ENCODE measurements at places on chromosomes 11 and 22.

GRCh38 chr11:127345819-127346459 is 345.4 kb upstream of the KIRREL3 start:
- no peak for DNase-seq

DNA sequence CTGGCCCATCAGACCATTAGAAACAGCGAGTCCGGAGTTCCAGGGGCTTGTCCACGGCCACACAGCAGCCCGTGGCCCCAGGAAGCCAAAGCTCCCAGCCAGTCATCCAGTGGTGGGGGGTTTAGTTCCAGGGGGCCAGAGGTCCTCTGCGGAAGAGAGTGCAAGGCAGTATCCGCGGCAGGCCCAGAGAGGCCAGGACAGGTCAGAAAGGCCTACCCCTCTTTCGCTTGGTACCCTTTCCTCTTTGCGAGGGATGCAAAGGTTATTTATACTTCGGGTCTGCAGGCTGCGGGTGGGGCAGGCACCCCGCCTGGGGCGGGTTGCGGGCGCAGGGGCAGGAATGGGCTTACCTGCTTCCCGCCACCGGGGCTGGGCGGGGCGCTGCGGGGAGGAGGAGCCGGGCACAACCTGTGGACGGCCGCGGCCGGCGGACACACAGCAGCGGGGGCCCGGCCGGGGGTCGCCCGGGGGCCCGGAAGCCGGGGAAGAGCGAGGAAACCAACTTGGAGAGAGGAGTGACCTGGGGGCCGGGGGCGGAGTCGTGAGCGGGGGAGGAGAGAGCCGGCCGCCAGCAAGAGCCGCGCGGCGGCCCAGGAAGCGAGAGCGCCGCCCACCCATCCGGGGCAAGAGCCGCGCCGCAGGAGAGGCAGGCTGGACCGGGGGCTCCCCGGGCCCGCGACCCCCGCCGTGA is at the start of gene SH3BP1:
TSS of gene SH3BP1 (plus strand) at position 600 of the 691 bp plus-strand sequence. CDS start 119 bp downstream, outside the sequence.
- no peak for DNase-seq

GRCh38 chr11:90434858-90435257 is 212.0 kb upstream of the CHORDC1 start:
- DNase-seq, result no peak

DNA sequence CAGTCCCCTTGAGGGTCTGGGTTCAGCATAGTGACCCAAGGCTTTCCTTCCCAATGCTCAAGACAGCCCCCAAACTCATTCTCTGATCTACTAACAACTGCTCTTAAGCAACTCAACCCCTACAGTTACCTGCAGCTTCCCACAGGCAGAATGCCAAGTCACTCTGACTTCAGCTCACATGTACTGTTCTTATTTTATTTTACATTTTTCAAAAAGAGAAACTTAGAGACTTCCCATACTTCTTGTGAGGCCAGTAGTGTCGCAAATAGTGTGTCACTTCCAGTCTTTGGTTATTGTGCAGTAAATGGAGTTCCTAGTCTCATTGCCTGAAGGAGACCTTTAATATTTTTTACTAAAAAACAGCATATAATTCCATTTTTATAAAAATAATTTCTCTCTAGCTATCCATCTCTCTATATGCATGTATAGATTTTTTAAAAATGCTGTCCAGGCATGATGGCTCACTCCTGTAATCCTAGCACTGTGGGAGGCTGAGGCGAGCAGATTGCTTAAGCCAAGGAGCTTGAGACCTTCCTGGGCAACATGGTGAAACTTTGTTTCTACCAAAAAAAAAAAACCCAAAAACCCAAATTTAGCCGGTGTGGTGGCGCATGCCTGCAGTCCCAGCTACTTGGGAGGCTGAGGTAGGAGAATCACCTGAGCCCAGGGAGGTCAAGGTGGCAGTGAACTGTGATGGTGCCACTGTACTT is 41.8 kb downstream of the ENTHD1 start:
- DNase-seq, result no peak

DNA sequence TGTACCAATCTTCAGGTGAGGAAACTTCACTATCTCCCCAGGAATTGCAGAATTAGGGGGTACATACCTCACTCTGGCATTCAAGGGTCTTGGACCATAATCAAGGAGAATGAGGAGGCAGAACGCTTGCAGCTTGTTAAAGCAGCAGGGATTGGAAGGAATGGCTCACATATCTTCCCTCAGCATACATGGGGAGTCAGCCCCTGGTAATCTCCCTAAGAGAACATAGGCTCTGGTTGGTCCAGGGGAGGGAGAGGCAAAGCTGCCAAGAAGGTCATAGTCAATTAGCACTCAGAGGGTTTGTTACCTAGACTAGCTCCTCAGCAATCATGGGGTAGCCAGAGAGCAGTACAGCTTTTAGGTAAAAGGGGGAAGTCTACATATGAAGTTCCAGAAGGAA is 256.8 kb downstream of the INSC start:
- DNase-seq, result no peak

- DNase-seq, result no peak
Measured at GRCh38 chr22:18136563-18137320, 13.2 kb upstream of the USP18 start.

- no peak for DNase-seq
Measured at GRCh38 chr11:44814881-44815592, 88.3 kb downstream of the TSPAN18 start.

GRCh38 chr22:48270731-48271130 is 1508.3 kb downstream of the TBC1D22A start:
- DNase-seq, result no peak

DNA sequence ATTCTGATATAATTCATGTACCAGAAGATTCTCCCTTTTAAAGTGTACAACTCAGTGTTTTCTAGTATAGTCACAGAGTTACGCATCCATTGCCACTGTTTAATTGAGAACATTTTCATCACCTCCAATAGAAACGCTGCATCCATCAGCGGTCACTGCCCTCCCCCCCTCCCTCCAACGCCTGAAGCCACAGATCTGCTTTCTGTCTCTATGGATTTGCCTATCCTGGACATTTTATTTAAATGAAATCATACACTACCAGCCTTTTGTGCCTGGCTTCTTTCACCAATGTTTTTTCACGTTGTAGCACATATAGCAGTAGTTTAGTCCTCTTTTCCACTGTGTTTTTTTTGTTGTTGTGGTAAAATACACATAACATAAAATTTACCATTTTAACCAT is 22.8 kb downstream of the TCP11L1 start:
- no peak for DNase-seq

DNA sequence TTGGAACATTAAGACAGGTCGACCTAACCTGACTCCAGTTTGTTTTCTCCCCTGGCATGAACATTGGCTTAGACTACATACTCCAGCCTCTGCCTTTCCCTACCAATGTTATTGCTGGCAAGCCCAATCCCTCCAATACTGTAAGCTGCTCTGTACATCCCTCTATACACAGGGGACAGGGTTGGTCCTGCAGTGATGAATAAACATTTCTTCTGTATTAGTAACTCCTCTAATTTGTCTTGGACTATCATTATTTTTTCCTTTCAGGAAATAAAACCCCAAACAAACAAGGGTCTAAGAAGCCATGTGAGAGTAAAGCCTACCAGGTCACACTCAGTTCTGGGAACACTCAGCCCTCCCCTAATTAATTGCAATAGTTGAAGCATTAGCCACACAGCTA is 35.1 kb upstream of the FJX1 start:
- no peak for DNase-seq

GRCh38 chr22:38032681-38033521 is 24.3 kb upstream of the PICK1 start:
- no peak for DNase-seq

DNA sequence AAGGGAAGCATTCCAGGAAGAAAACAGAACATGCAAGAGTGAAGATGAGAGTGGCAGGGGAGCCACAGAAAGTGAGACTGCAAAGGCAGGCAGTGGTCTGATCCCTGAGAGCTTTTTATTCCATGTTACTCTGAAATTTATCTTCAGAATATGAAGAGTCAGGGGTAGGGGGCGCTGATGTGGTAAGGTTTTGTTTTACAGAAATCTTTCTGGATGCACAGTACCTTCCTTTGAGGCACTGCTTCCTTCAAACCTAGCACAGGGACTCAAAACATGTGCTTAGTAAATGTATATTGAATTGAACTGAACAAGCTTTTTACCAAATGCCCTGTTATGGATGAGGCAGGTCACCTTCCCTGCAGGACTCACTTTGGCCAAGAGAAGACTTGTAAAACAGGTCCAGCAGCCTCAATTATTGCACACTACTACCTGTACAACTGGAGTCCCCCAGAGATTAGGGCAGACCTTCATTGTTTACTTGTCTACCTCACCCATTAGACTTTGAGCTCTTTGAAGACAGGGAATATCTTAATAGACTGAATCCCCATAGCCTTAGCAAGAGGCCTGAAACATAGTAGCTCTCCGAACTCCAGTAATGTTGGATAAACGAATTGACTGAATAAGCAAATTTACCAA is 2.2 kb downstream of the PAK1 start:
- DNase-seq, result no peak

GRCh38 chr11:120945042-120945441 is 78.9 kb upstream of the TBCEL start:
- no peak for DNase-seq

DNA sequence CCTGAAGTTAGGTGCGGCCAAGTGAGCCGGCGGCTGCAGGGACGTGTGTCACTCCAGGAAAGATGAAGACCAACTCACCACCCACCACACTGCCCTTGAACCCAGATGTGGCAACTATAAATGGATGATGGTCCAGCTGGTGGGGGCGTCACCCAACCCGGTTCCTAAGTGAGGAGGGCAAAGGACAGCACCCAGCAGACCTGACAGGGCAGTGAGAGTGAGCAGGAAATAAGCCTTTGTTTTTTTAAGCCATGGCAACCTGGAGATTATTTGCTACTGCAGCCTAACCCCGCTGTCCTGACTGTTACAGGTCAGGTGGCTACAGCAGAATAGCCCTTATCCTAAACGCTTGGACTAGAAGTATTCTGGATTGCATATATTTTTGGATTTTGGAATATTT is 228.9 kb downstream of the CTTN start:
- no peak for DNase-seq

GRCh38 chr11:15730263-15730994 is 615.7 kb downstream of the INSC start:
- no peak for DNase-seq

- DNase-seq, result no peak
Measured at GRCh38 chr11:73797457-73797856, 9.8 kb downstream of the MRPL48 start.

DNA sequence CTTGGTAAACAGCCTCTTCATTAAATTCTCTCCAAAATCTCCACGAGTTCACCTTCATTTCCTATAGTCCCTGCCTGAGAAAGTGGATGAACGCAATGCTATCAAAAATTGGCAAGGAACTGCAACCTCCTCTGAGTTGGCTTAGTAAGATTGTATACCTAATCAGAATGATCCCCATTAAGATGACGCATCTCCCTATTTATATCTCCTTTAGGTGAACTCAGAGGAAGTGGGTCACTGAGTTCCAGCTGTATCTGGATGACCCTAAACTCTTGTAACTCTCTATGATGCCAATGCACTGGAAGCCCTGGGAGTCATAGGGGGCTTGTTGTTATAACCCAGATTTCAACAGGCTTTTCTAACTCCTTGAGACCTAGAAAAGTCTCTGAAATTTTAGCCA is 48.2 kb downstream of the OR10A6 start:
- DNase-seq, result no peak

DNA sequence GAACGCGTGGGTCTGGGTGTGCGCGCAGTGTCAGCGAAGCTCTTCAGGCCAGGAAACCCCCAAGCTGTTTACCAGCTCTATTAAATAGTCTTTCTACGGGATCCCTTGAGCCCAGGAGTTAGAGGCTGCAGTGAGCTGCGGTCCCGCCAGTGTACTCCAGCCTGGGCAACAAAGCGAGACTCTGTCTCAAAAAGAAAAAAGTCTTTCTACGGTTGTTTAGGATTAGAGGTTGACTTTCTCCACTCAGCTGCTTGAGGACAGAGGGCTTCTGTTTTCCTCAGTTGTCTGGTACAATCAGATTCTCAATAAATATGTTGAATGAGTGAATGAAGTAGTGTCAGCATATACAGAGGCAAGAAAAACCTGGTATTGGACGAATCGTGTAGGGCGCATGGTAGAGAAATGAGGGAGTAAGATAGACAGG is 619 bp downstream of the SART1 start:
- DNase-seq, result no peak

DNA sequence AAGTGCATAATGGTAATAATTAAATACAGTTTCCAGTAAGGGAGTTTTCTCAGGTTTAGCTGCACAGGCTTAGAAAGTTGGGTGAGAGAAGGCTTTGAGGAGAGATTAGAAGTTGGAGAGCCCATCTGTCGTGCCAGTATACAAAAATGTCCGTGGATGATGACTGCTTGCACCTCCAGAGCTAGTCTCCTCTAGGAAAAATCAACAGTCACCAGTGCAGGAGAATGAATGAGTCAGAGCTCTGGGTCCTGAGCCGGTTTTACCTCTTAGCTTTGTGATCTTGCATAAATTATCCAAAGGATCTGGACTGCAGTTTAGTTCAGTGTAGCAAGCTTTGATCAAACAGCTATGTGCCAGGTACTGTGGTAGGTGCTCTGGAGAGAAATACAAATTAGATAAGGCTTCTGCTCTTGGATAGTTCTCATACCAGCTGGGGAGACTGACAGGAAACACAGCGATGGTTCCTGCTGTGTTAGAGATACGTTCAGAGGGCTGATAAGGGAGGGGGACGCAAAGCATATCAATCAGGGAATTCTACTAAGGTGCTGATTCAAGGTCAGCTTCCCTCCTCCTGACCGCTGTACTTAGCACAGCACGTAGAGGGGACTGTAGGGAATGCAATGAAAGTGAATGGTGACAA is 125.9 kb downstream of the TEAD1 start:
- DNase-seq, result no peak

DNA sequence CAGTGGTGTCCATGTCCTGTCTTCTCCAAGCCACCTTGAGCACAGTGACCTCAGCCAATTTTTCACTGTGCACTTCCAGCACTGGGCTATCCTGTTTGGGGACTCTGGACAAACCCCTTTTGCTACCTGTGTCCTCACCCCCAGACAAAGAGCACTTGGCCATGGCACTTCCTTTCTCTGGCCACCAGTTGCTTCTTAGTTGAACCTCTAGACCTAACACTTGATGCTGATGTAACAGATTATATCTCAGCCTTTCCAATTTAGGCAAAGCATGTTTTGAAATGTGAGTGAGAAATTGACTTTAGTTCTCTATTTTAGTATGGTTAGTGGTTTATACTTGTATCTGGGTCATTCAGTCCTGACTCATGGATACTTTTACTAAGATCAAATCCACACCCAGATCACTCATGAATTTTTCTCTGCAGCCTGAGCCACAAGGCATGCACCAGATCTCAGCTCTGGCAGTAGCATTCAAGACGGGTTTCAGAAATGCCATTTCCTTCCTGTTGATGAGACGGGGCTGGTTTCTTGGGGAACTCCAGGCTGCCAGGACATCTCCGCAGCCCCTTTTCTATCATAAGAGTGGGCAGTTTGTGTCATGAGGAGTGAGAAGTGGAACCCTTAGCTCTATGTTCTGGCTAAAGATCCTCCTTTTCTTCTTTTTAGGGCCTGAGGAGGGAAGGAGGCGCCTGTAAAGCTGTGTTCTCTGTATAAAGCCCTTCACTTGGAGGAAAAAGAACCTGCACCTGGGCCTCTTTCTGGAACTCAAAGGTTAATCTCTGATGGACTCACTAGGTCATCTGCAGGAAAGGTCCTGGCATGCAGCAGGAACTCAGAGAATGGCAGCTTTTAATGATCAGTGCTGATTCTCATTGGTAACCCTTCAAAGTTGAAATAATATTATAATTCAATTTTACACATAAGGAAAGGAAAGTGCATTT is 185.6 kb upstream of the TENM4 start:
- no peak for DNase-seq

GRCh38 chr11:58907780-58908179 is 31.5 kb upstream of the GLYATL1 start:
- DNase-seq, result no peak

All from cortex of kidney (tissue), 1 donor.